Activated naive CD8-positive, alpha-beta T cell treated with anti-CD3 and anti-CD28 coated beads, Interleukin-2, amount 10 ng/mL, durations not matched to agents 7 days and 5 days (primary cell): ENCODE measurements at places on chromosomes 6 and 20. TPM values are rescaled to one million over a fixed set of nuclear protein-coding genes. Genes with fewer than 3 reads are reported as not detected.

Gene GRIK2
- not detected for total RNA-seq

Gene GSTA3
- not detected for total RNA-seq

Gene FAM217A
- total RNA-seq: not detected

Gene TSPO2
- total RNA-seq: not detected

Gene FOXF2
- not detected for total RNA-seq

Gene MICB
- 41.5 TPM for total RNA-seq

Gene HS3ST5
- total RNA-seq: not detected

DNA sequence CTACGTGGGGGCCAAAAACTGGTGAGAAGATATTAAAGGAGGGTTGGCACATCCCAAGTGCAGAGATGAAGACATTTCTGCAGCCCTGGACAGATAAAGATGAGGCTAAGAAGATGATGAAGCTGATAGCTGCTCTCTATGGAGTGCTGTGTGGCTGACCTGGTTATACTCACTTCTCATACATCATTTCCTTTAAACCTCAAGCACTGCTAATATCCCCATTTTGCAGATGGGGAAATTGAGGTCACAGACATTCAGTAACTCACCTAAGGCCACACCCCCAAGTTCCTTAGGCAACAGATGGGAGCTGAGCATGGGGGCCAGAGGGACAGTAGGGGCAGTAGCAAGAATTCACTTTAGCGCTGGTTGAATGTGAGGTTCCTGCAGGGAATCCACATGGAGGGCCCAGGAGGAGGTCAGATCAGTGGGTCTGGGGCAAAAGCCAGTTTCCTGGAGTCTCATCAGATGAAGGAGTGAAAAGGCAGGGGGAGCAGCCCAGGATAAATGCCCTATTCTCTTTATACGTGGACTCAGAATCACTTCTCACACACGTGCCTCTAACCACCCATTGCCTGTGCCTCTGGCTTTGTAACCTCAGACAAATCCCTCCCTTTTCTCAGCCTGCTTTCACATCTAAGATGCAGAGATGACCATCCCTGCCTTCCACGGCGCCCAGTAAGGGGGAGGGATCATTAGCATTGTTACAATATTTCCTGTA, 125.8 kb downstream of the NFATC2 start:
- no peaks in the 10 kb centered on the region for H3K27me3 ChIP-seq
- no peak for DNase-seq
- H3K27ac ChIP-seq: peak overlapping the region; percentile 56
- H3K4me1 ChIP-seq: peaks cover 45% of the 10 kb centered on the region

DNA sequence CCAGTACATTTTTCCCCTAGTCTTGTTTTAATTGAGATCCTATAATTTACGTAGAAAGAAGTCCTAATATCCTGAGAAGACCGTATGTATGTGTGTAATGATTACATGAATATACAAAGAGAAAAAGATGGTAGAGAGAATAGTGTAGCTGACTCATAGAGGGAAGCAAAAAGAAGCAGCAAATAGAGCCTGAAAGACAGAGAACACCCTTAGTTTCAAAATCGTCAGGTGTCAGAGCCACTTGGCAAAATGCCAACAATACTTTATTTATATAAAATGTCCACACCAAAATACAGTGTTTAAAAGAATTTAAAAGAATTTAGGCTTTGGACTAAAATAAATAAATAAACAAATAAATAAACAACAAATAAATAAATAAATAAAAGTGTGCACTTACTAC, 1414.1 kb upstream of the EYS start:
- H3K27me3 ChIP-seq: no peaks in the 10 kb centered on the region
- H3K27ac ChIP-seq: no peak overlapping the region
- no peaks in the 10 kb centered on the region for H3K4me1 ChIP-seq

DNA sequence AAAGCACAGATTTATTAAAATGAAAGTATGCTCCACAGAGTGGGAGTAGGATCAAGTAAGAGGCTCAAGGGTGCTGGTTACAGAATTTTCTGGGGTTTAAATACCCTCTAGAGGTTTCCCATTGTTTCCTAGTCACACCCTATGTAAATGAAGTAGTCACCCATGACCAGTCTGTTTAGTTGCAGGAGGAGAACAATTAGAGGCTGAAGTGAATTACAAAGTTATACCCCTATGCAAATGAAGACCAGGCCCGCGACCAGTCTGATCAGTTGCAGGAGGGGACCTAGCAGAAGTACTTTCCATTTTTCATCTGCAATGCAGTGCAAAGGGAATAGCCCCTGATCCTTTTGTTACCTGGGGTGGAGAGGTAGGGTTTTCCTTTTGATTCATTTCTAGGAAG, 11.8 kb upstream of the FILIP1 start:
- no peak for DNase-seq
- H3K4me3 ChIP-seq: no peak overlapping the region
- no peak overlapping the region for H3K27ac ChIP-seq
- no peaks in the 10 kb centered on the region for H3K36me3 ChIP-seq
- H3K4me1 ChIP-seq: no peaks in the 10 kb centered on the region
- peaks cover 6% of the 10 kb centered on the region for H3K27me3 ChIP-seq

DNA sequence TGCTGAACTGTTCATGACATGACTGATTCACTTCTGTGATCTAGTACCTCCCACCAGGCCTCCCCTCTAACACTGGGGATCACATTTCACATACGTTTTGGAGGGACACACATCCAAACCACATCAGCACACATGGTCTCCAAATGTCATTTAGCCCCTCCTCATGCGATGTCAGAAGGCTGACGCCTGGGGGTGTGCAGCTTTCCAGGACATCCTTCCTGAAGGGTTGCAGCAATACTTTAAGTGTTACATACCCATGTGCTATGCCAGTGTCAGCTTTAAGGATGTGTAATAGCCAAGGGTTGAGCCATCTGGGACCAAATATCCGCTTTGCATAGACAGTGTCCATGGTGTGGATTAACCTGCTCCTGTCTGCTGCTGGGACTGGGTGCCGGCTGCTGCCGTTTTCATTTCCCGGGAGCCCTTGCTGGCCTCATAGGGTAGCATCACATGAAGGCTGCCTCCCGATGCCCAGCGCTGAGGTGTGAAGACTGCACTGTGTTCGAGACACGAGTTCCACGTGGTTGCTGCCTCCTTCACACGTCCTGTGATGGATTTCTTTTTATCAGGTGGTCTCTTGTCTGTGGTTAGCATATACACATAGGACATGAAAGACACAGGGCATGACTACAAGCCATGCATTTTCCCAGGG, 219.0 kb downstream of the THBS2 start:
- H3K27ac ChIP-seq: no peak overlapping the region
- H3K36me3 ChIP-seq: no peaks in the 10 kb centered on the region
- H3K4me1 ChIP-seq: no peaks in the 10 kb centered on the region
- DNase-seq: no peak

DNA sequence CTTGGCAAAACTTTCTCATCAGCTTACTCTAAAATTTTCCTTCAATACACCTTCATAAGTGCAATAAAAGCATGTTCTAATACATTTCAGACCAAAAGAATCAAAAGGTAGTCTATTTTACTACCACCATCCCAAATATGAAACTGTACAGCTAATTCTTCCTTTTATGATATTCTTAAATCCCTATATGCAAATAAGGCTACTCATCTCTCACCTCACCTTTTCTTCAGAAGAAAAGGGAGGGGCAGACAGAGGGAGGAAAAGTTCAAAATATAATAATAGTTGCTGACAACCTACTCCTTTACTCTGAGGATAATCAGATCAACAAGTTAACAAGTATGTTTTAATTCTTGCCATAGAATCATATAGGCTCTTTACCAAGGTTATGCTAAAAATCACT, 7.4 kb downstream of the C6orf120 start:
- H3K36me3 ChIP-seq: peaks cover 4% of the 10 kb centered on the region
- no peak overlapping the region for H3K4me3 ChIP-seq
- no peaks in the 10 kb centered on the region for H3K27me3 ChIP-seq
- DNase-seq: no peak
- H3K27ac ChIP-seq: no peak overlapping the region

- no peaks in the 10 kb centered on the region for H3K4me1 ChIP-seq
- H3K27me3 ChIP-seq: no peaks in the 10 kb centered on the region
These were observed 225.5 kb downstream of the BCKDHB start for GRCh38 chr6:80331974-80332373.

DNA sequence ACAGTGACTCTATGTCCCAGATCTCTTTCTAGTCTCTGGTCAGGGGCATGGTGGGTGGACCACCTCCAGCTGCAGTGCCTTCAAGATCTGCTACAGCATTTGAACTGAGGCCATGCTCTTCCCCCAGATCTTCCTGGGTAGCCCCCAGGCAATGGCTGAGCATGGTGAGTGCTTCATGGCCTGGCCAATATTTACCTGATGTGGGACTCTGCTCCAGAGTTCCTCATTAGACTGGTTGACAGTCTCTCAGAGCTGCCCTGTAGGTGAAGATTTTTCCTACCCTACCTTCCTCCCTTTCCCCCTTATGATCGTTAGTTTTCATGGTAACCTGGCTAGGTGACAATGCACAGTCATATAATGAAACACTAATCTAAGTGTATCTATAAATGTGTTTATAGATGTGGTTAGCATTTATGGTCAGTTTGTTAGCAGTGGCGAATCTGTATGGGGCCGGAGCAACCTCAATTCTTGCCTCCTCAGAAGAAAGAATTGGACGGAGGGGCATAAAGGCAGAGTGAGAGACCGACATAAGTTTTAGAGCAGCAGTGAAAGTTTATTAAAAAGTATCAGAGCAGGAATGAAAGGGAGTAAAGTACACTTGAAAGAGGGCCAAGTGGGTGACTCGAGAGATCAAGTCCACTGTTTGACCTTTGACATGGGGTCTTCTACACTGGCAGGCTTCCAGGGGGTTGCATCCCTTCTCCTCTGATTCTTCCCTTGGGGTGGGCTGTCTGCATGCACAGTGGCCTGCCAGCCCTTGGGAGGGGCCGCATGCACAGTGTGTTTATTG, 256.3 kb downstream of the CD83 start:
- H3K27ac ChIP-seq: no peak overlapping the region
- peaks cover 2% of the 10 kb centered on the region for H3K27me3 ChIP-seq
- DNase-seq: no peak
- H3K4me3 ChIP-seq: no peak overlapping the region
- H3K36me3 ChIP-seq: peaks cover 6% of the 10 kb centered on the region

GRCh38 chr6:36607683-36608386, 13.7 kb downstream of the SRSF3 start:
- peaks cover 48% of the 10 kb centered on the region for H3K36me3 ChIP-seq
- peaks cover 40% of the 10 kb centered on the region for H3K4me1 ChIP-seq
- no peak for DNase-seq
- H3K27me3 ChIP-seq: no peaks in the 10 kb centered on the region
- H3K27ac ChIP-seq: peak overlapping the region; percentile 3

GRCh38 chr6:143843677-143843999, 500 bp downstream of the LTV1 start:
- H3K27ac ChIP-seq: peak overlapping the region; percentile 96
- H3K4me3 ChIP-seq: peak overlapping the region; percentile 98

DNA sequence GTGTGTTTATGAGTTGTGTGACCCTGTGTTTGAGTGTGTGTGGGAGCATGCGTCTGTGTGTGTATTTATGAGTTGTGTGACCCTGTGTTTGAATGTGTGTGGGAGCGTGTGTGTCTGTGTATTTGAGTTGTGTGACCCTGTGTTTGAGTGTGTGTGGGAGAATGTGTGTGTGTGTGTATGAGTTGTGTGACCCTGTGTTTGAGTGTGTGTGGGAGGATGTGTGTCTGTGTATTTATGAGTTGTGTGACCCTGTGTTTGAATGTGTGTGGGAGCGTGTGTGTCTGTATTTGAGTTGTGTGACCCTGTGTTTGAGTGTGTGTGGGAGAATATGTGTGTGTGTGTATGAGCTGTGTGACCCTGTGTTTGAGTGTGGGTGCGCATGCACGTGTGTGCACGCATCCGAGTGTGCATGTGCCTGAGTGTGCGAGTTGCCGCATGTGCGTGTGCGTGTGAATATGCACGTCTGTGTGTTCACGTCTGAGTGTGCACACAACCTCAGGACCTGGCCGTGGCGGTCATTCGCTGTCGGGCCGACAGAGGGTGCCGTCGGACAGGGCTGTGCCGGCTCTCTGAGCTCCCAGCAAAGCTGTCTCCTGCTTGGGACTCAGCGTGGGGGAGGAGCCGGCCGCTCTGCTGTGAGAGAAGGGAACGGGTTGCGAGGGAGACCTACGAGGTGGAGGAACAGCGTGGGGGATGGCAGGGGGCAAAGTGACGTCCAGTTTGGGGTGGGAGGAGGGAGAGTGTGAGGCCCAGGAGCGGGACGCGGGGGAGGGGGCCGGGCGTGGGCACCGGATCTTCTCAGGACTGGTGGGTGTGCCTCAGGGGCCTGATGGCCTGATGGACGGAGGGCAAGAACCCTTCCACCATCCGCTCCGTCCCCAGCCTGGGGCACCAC, 19.7 kb downstream of the SLC17A9 start:
- H3K4me1 ChIP-seq: peaks cover 12% of the 10 kb centered on the region
- H3K36me3 ChIP-seq: no peaks in the 10 kb centered on the region
- H3K27me3 ChIP-seq: peaks cover 42% of the 10 kb centered on the region
- peak overlapping the region; percentile 70 for H3K4me3 ChIP-seq
- H3K27ac ChIP-seq: peak overlapping the region; percentile 26
- peak; percentile 89 for DNase-seq

DNA sequence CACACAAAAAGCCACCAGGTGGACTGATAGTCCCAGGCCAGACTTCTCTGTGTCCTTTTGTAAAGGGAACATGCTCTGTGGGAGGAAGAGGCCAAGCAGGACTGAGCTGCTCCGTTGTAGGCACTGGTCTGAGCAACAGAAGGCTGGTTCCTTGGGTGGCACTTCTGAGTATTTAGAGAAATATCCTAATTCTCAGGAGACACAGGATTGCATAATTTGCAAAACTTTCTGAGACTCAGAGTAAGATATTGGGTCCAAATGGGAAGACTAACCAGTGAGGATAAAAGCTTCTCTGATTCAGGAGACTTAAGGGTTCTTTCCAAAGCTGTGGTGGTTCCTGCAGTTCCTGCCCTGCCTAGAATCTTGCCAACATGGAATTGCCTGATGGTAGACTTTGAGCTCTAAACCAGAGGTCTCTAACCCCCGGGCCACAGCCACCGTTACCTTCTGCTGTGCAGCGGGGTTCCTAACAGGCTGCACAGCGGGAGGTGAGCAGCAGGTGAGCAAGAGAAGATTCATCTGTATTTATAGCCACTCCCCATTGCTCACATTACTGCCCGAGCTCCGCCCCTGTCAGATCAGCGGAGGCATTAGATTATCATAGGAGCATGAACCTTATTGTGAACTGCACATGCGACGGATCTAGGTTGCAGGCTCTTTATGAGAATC, 107.0 kb downstream of the OLIG3 start:
- no peaks in the 10 kb centered on the region for H3K27me3 ChIP-seq
- no peak for DNase-seq
- H3K4me3 ChIP-seq: no peak overlapping the region
- H3K36me3 ChIP-seq: peaks cover 2% of the 10 kb centered on the region

GRCh38 chr6:13915561-13916229, 9.1 kb upstream of the RNF182 start:
- no peaks in the 10 kb centered on the region for H3K36me3 ChIP-seq
- peaks cover 35% of the 10 kb centered on the region for H3K27me3 ChIP-seq
- no peaks in the 10 kb centered on the region for H3K4me1 ChIP-seq
- H3K27ac ChIP-seq: no peak overlapping the region
- no peak for DNase-seq
- no peak overlapping the region for H3K4me3 ChIP-seq

DNA sequence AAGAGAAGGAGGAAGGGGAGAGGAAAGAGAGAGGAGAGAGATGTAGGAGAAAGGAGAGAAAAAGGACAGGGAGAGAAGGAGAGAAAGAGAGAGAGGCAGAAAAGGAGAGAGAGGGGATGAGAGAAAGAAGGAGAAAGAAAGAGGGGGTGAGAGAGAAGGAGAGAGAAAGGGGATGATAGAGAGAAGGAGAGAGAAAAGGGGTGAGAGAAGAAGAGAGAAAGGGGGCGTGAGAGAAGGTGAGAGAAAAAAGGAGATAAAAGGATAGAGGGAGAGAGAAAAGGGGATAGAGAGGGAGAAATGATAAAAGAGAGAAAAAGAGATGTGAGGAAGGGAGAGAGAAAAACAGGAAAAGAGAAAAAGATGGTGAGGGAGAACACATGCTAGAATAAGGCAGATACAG, 933.4 kb downstream of the KIF16B start:
- no peak overlapping the region for H3K4me3 ChIP-seq
- no peak for DNase-seq
- no peak overlapping the region for H3K27ac ChIP-seq
- no peaks in the 10 kb centered on the region for H3K4me1 ChIP-seq
